ENCODE measurements at places on chromosomes 12 and 14.

DNA sequence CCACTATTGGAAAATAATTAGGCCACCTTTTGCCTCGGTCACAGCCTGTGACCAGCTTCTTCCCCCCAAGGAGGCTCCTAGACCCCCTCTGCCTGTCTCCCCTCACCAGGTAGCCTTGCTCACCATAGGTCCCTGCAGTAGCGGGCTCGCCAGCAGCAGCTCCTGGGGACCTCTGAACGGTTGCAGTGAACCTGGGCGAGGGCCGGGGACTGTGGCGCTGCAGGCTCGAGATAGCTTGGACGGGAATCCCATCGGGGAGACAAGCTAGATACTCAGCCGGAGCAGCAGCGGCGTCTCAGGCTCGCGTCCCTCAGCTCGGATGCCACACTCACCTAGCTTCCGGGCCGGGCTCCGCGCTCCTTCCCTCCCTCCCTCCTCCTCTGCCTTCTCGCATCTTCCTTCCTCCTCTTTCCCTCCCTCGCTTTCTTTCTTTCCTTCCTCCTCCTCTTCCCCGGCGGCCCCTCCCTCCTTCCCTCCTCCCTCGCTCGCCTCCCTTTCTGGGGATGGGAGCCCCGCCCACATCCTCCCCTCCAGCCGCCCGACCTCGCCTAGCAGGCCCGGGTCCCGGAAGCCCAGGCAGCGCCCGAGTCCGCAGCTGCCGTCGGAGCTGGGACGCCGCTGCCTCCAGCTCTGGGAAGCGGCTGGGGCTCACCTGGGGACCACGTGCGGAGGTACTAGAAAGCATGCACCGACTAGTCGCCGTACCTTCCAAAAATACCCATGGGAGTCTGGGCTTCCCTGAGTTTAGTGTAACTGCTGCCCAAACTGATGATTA lies at the start of gene BMP4:
BMP4 (minus strand) TSS at position 399 of the 775 bp plus-strand sequence. CDS start 4,603 bp downstream, outside the sequence.
- no peak for DNase-seq

DNA sequence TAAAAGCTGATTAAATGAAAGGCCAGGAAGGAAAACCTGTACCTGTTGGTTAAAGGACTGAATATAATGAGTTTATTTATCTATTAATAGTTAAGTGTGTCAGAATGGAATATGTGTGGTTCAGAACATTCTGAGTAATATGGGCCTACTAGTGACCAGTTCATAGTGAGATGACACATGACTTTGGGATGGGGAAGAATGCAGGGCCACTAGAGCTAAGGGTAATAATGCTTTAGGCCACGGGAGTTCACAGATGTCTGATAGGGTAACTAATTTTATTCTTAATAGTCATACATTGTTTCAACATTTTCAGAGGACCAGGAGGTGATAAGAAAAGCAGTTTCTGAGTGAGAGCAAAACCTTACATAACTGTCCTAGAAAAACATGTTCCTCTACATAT lies 247.8 kb upstream of the OR4E1 start:
- DNase-seq: no peak

- no peak for DNase-seq
These were observed 32.4 kb upstream of the SLC17A8 start for GRCh38 chr12:100324498-100324897.

DNA sequence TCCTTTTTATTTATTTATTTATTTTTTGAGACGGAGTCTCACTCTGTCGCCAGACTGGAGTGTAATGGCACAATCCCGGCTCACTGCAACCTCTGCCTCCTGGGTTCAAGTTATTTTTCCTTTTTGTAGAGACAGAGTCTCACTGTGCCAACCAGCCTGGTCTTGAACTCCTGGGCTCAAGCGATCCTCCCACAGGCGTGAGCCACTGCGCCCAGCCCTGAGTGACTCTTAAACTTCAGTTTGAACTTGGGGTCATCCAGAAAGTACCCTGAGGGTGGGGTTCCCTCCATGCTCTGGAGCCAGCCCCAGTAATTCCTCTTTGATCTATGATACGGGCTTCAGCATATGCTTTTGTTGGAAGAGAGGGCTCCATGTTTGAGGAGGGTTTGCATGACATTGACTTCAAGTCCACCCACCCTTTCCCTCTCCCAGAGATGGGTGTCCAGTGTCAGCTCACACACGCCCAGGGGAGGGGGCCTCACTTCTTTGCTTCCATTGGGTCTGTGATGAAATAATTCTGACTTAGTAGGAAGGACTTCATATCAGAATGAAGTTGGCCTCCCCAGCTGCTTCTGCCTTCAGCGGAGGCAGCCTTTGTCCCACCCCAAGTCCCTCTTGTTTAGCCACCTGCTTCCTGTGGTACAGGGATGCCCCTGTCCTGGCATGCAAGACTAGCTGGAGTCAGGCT lies 11.9 kb downstream of the SDS start:
- no peak for DNase-seq

DNA sequence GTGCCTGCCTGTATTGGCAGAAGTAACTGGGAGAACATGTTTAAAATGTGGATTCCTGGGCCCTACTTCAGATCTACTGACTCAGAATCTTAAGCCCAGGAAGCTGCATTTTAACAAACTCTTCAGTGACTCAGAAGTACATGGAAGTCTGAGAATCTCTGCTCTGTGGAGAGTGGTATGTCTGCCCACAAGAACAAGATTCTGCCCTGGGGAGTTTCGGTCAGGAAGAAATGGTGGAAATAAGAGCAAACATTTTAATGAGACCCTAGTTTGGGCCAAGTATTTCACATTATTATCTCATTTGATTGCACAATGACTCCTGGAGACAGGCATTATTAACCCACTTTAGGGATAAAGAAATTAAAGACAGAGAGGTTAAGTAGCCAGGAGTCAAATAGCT lies 8.2 kb downstream of the ALDH1L2 start:
- DNase-seq: peak; percentile 44

DNA sequence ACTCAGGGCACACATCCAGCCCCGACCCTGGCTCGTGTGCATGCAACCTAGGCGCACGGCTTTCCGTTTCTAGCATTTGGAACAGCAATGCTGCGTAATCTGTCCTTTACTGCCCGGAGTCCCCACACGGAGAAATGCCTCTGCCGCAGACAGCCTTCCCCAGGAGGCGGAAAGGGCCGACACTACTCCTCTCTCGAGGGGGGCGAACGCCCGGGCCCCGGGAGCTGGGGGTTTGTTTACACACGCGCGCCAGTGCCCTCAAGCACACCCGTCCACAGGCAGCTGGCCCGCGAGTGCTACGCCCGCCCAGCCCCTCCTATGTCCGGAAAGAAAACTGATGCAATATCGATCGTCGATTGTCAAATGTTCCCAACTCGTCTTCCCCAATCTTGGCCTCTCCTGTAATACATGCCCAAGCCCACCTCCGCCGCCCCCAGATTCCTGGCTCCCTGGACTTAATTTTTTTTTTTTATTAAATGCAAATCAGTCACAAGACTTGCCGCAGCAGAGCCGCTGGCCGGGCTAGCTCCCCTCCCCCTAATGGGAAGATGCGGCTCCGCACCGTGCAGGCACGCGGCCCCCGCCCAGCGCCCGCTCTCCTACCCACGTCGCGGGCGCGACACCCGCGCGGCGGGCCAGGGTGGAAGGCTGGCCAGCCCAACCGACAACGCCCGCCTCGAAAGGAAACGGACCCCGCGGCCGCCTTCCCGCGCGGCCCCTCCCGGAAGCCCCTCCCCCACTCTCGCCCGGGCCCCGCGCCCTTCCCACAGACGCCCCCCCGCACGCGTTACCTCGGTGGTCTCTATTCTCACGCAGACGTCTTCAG lies 642 bp downstream of the SLC38A2 start:
- peak; percentile 61 for DNase-seq

DNA sequence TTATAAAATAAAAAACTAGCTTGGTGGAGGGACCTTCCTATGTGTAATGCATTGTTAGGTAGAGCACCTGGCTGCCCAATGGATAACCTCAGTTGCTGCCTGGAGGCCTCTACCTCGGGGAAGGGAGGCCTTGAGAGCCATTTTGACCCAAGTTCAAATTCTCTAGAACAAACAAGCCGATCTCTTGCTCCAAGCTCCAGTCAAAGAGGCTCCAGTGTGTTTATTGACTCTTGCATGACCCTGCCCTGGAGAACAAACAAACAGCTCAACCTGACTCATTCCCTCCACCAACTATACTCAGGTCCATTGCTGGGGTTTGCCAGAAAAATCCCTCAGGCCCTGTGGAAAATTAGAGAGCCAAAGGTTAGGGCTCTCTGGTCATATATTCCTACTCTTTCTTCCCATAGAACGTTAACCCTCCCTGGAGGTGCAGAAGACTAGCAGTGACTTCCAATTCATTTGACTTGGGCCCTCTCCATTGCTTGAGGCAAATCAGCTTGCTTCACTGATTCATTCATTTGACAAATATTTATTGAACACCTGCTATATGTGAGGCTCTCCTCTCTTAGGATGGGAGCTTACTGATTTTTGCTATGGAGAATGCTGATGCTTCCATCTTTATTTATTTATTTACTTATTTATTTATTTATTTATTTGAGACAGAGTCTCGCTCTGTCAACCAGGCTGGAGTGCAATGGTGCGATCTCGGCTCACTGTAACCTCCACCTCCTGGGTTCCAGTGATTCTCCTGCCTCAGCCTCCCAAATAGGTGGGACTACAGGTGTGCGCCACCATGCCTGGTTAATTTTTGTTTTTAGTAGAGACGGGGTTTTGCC lies 73.7 kb upstream of the CISTR start:
- peak; percentile 80 for DNase-seq

- DNase-seq: no peak
These were observed 4.5 kb upstream of the HDAC7 start for GRCh38 chr12:47824198-47824597.

- DNase-seq: peak; percentile 72
These were observed 263.1 kb upstream of the CRY1 start for GRCh38 chr12:107356266-107356936.

DNA sequence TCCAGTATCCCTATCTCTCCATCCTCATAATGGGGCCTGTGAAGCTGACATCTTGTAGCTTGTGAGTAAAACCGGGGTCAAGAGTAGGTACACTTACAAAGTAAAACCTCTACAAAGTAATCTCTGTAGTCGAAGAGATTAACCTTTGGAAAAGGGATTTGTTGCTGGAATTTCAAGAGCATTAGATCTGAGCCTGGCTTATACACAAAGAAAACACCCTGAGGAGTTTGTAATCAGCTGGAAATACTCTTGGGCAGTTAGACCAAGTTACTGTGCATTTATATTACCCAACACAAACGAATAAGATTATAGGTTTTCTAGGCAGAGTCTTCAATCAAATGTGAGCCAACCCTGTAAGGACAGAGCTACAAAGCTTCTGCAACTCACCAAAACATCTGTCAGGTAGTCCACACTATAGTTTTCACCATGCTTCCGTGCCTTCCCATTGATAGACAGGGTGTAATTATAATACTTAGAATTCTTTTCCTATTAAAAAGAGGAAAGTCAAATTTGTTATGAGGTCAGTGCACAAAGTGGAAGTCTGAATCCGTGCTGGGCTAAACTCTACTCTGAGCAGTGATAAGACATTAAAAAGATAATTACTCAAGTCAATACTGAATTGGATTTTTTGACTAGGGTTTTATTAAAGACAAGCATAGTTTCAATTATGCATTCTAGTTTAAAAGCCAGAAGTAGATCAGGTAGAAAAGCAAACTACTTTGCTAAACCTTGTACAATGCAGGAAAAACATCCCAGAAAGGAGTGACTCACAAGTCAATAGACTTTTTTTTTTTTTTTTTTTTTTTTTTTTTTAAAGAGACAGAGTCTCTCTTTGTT lies 14.6 kb downstream of the GNS start:
- peak; percentile 29 for DNase-seq

GRCh38 chr14:33932576-33933345 lies 18.1 kb downstream of the EGLN3 start:
- DNase-seq: peak; percentile 18

GRCh38 chr12:6769666-6770065 lies 2.7 kb upstream of the LAG3 start:
- DNase-seq: no peak

- DNase-seq: no peak
These were observed 39.4 kb upstream of the E2F7 start for GRCh38 chr12:77104792-77105191.

DNA sequence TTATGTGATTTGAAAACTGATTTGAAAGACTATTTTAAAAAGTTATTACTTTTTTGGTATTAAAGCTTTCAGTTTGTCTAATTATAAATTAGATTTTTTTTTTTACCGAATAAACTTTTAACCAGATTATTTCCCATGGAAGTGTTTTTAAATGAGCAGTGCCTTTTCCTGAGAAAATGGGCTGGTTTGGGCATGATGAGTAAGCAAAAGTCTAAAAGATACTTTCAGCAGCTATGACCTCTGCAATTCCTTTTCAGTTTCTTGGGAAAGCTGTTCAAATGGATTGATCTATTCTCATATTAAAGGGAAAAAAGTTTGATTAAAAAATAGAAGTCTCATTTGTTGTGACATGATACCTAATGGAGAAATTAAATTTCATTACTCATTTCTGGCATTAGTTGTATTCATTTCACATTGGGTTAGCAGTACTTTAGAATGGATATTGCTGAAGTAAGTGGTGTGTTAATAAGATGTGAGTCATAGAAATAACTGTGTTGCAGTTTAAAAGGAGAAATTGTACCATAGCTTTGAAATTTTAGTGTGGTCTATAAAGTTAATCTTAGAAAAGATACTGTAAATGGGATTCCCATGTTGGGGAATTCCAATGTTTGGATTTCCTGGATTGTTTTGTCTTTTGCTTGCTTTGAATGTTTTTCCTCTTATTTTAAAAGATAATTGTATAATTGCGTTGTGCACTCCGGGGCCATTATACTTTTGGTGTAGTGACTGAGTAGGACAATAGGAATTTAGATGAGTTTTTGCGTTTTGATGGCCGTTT lies 21.0 kb downstream of the KTN1 start:
- DNase-seq: peak; percentile 69

GRCh38 chr12:109782326-109782703 lies 50.9 kb downstream of the TRPV4 start:
- DNase-seq: no peak

DNA sequence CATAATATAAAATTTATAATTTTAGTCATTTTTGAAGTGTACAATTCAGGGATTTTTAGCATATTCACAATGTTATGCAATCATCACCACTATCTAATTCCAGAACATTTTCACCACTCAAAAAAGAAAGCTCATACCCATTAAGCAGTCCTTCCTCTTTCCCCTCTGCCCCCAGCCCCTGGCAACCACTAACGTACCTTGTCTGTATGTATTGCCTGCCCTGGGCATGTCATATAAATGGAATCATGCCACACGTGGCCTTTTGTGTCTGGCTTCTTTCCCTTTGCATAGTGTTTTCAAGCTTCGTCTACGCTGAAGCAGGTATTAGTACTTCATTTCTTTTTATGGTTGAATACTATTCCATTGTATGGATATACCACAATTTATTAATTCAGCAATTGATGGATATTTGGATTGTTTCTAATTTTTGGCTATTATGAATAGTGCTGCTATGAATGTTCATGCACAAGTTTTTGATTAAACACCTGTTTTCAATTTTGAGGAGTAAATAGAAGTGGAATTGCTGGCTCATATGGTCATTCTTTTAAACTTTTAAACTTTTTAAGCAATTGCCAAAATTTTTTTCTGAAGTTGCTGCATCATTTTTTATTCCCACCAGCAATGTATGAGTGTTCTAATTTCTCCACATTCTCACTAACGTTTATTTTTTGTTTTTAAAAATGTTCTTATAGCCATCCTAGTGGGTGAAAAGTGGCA lies 1.6 kb upstream of the SSTR1 start:
- no peak for DNase-seq

GRCh38 chr14:68127166-68127565 lies 307.6 kb downstream of the RAD51B start:
- no peak for DNase-seq

GRCh38 chr12:18446061-18446644 lies 184.8 kb downstream of the PIK3C2G start:
- DNase-seq: no peak

GRCh38 chr14:79016828-79017505 lies 846.8 kb downstream of the NRXN3 start:
- peak; percentile 98 for DNase-seq

Data from LHCN-M2 (cell line).